Endodermal cell (in vitro differentiated cells): ENCODE measurements at places on chromosomes 2 and 18. TPM values are rescaled to one million over a fixed set of nuclear protein-coding genes. Genes with fewer than 3 reads are reported as not detected.

The ORC2 gene
- total RNA-seq, result 68.7 and 68.9 TPM in 2 replicates

The RNF152 gene
- total RNA-seq, result 81.8 and 90.8 TPM in 2 replicates

The ADNP2 gene
- 28.4 to 52.9 TPM (median 51.0 TPM) in 3 replicates for total RNA-seq

The PAX8 gene
- 0.09 TPM in 1 of 2 replicates, not detected in the other for total RNA-seq

The CXCR1 gene
- total RNA-seq, result not detected in 3 replicates

The NGEF gene
- 2.8 to 3.9 TPM (median 2.9 TPM) in 3 replicates for total RNA-seq

The SLC4A1AP gene
- 24.3 and 24.7 TPM in 2 replicates for total RNA-seq

The HOXD12 gene
- total RNA-seq, result not detected in 2 replicates

The SLC9A2 gene
- total RNA-seq, result 0.14 TPM in 1 of 2 replicates, not detected in the other

The CROCC2 gene
- total RNA-seq, result not detected in 3 replicates

The LIMS3 gene
- 0.72 and 1.4 TPM in 2 replicates for total RNA-seq

The COL4A4 gene
- 1.9 to 2.9 TPM (median 2.9 TPM) in 3 replicates for total RNA-seq

The PAIP2B gene
- total RNA-seq, result 19.8 and 21.2 TPM in 2 replicates

The CFC1 gene
- total RNA-seq, result 0.93 to 1.4 TPM in 2 of 3 replicates, not detected in the other

The ABCB11 gene
- total RNA-seq, result 0.04 TPM in 1 of 3 replicates, not detected in the others

The SERPINB3 gene
- not detected in 3 replicates for total RNA-seq

The RSAD2 gene
- 0.35 to 0.42 TPM in 2 of 3 replicates, not detected in the other for total RNA-seq

The IL36G gene
- total RNA-seq, result 0.40 to 1.2 TPM in 2 of 3 replicates, not detected in the other
